ENCODE measurements at places on chromosomes 5 and 9. TPM values are rescaled to one million over a fixed set of nuclear protein-coding genes. Genes with fewer than 3 reads are reported as not detected.
A peak's percentile ranks its signal among the peaks of the same experiment; 100 is the strongest.

GRCh38 chr5:132813599-132814502 lies 749 bp downstream of the SOWAHA start:
- DNase-seq: no peak

GRCh38 chr9:114484215-114484853 lies 20.9 kb downstream of the WHRN start:
- no peak for DNase-seq

The STRBP gene
- 35.9 TPM for total RNA-seq

The GM2A gene
- 27.2 TPM for total RNA-seq

The NEUROG1 gene
- total RNA-seq: not detected

The FUBP3 gene
- 27.3 TPM for total RNA-seq

The RBM18 gene
- 6.3 TPM for total RNA-seq

GRCh38 chr9:89527084-89527483 lies 29.2 kb upstream of the SEMA4D start:
- peak; percentile 63 for DNase-seq

DNA sequence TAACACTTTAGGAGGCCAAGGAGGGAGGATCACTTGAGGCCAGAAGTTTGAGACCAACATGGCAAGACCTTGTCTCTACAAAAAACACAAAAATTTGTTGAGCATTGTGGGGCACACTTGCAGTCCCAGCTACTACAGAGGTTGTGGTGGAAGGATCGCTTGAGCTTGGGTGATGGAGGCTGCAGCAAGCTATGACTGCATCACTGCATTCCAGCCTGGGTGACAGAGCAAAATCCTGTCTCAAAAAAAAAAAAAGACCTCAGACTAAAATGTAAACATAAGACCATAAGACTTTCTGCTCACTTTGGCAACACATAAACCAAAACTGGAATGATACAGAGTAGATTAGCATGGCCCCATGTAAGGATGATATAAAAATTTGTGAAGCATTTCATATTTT lies 24.6 kb upstream of the NANS start:
- no peak for DNase-seq

DNA sequence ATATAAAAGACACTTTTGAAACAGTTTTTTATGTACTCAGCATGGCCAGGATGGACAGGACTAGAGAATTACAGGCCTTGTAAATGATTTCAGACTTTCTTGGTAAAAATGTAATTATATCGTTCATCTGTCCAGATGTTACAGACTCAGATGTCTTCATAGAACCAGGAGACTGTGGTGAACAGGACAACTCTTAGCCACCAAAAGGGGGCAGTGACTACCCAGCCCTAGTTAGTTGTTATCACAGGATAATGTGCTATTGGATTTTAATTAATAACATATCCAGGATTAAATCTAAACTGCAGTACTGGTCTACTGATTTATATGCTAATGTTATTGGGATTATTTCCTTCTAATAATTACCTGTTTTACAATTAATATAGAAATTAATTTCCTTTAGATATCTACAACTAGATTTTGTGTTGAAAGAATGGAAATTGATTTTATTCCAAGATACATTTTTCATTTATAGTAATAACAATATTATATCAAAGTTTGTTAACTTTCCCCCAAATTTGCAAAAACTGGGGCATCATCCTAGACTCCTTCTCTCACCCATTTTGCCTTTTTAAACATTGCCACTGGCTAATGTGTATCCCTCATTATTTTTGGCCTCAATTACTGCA lies 99.4 kb downstream of the MTREX start:
- DNase-seq: no peak

DNA sequence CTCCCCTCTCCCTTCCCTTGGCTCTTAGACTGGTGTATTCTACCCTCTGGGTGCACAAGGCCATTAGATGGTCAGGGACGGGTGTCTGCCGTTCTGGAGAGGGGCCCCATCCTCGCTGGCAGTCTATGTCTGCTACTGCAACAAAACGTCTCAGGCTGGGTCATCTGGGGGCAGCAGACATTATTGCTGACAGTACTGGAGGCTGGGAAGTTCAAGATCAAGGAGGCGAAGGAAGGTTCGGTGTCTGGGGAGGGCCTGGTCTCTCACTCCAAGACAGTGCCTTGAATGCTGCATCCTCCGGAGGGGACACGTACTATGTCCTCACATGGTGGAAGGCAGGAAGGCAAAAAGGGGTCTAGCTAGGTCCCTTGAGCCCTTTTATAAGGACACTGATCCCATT lies 93.4 kb upstream of the COL5A1 start:
- no peak for DNase-seq

GRCh38 chr5:40093550-40093949 lies 586.2 kb upstream of the PTGER4 start:
- DNase-seq: no peak

DNA sequence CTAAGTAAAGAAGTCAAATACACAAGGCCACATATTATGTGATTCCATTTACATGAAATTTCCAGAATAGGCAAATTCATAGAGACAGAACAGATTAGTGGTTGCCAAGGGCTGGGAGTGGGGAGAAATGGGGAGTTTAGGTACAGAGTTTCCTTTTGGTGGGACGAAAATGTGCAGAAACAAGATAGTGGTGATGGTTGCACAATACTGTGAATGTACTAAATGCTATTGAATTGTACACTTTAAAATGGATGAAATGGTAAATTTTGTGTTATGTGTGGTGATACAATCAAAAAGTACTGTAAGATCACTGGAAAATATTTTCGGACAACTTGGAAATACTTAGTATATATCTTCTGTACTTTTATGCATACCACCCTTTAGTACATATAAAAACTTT lies 15.0 kb downstream of the ECM2 start:
- no peak for DNase-seq

DNA sequence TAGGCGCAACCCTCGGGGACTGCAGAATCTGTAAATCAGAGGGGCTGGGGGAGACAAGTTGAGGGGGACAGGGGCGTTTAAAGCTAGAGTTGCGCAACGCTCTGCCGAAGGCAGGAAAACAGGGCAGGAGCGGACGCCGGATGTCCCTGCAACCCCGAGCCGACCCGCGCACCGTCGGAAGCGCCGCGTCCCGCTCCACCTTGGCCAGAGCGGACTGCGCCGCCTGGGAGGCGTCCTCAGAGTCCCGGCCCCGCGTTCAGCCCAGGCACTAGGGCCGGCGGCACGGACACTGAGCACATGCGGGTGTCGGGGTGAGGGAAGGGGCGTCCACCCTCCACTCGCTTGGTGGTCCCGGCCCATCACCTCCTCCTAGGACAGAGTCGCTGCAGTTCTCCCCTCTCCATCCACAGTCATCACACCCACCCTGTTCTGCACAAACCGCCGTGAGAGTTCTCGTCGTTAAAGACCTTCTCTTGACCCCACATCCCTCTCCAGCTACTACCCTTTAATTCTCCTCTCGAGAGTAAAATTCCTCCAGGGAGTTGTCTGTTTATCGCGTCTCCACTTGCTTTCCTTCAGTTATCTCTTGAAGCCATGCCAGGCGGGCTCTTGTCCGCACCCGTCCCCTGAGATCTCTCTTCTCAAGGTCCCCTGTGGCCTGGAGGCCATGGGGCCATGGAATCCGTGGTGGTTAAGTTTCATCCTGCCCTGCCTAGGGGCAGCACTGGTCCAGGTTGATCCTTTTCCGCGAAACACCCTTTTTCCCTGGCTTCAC lies 796 bp upstream of the PDLIM7 start:
- DNase-seq: no peak

- DNase-seq: no peak
Observed at GRCh38 chr5:58469896-58470295, 10.0 kb upstream of the PLK2 start.

DNA sequence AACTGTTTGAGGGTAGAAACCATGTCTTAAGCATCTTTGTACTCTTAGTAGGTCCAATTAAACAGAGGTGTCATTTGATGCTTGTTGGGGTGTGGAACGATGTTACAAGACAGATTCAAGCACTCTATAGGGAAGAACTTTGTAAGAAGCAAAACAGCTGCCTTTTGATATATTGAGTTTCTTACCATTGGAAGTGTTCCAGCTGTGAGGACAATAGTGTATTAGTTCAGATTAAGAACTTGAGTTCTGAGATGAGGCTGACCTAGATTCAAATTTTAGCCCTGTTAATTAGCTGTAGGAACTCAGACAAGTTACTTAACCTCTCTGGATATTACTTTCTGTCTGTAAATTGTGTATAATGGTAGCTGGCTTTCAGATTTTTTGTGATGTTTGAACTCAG lies 19.6 kb upstream of the ZNF462 start:
- no peak for DNase-seq

DNA sequence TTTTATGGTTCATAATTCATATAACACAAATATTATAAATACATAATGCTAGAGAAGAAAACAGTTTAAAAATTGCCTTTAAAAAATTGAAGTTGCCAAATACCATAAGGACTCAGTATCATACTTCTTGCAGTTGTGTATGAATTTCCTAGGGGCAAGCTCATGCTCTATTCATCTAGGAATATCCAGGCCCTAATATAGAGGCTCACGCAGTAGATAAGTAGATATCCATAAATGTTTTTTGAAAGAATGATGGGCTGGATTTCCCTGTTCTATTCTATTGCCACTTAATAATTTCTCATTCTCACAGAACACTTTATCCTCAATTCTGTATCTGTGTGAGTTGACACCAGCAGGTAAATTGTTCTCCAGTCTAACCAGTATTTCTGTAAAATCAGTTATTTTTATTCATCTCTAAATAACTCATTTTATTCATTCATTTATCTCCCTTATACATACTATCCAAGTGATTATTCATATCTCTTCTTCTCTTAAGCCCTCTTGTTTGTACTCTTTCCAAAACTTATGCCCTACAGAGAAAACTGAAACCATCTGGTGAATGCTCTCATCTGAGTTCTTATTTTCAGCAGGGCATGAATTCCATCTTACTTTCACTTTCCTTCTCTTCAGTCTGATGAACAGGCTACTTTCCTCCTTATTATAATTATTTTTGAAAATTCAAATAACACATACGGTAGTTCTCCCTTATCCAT lies 97.1 kb downstream of the SLC44A1 start:
- DNase-seq: no peak

The ZSWIM6 gene
- total RNA-seq: 15.7 TPM

The DMRT1 gene
- total RNA-seq: not detected

The CDKN2A gene
- 20.8 TPM for total RNA-seq

DNA sequence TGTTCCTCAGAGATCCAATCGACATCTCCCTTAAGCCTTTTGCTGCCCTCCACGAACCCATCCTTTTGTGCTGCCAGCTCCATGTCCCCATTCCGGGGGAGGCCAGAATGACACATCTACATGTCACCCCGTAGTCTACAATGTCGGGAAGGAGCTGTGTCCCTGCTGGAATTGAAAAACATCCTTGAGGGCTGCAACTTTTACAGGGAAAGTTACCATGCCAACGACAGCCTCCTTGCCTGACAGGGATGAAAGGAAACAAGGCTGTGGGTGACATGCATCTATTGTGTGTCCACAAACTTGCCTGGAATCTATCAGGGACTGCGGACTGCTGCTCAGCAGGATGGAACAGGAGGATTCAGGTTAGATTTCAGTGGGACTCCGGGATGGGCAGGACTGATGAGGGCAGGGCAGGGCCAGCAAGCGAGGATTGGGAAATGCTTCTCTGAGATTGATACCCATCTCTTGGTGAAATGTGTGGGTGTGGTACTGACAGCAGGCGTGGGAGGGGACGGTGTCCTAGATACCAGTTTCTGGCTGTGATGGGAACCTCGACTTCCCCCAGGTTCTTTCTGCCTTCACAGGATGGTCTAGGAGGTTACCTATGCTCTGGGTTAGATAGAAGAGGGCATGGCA lies 25.5 kb downstream of the EGR1 start:
- DNase-seq: no peak

- no peak for DNase-seq
Observed at GRCh38 chr5:108788142-108788541, 40.4 kb downstream of the FER start.

DNA sequence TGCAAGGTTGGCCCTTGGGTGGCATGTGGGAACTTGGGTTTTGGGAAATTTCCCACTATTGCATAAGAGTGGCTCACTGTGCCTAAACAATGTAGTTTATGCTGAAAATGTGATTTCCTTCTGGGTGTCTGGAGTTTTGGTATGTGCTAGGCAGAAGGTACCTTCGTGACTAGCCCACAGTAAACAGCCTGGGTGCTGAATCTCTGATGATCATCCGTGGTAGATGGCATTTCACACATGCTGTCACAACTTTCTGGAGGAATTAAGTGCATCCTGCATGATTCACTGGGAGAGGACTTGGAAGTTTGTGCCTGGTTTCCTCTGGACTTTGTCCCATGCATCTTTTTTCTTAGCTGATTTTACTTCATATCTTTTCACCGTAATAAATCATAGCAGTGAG lies 64.5 kb downstream of the LNPEP start:
- DNase-seq: no peak

- DNase-seq: no peak
Observed at GRCh38 chr5:23314827-23315226, 192.6 kb upstream of the PRDM9 start.

DNA sequence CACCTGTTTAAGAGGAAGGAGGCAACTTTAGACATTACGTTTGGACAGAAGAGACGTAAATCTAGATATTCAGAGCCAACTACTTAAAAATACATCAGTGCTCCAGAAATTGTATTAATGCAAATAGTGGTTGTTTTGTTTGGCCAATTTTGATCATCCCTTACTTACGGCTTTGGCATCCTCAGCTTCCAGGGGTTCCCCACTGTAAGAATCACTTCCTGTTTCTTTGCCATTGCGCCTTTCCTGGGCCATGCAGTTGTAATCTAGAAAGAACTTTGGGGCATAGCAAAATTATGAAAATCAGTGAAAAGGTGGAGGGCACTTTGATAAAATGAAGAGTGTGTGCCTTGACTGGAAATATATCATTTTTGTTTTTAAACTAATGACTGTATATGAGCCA lies 537.2 kb upstream of the TLE4 start:
- no peak for DNase-seq

The OR1Q1 gene
- not detected for total RNA-seq

- no peak for DNase-seq
Observed at GRCh38 chr5:137335493-137335892, 163.6 kb downstream of the SPOCK1 start.

DNA sequence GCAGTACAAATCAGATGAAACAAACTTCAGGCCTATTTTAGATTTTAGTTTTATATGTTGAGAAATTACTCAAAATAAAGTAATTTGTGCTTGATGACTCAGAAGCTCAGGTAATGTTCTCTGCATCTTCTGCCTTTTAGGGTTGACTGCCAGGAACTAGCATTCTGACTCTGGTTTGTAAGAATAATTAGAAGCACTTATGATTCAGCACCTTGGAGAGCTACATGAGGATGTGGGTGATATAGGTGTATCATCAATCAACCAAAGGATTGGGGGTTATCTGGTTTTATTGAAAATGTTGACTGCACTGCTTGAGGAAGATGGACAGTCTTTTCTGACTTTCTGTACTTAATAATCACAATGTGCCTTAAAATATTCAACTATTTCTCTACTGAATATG lies 118.7 kb upstream of the SGCD start:
- no peak for DNase-seq

The ACTBL2 gene
- total RNA-seq: not detected

The HRCT1 gene
- 15.9 TPM for total RNA-seq

- no peak for DNase-seq
Observed at GRCh38 chr5:54703133-54703532, 185.6 kb downstream of the SNX18 start.

The C5orf58 gene
- total RNA-seq: not detected

Data from Peyer's patch (tissue), 4 donors.